ENCODE measurements at places on chromosomes 13 and 19.

- DNase-seq, result no peak
Measured at GRCh38 chr13:26348966-26349365, 95.0 kb downstream of the CDK8 start.

GRCh38 chr19:8324186-8325050 lies 3.1 kb downstream of the RPS28 start:
- DNase-seq, result no peak

DNA sequence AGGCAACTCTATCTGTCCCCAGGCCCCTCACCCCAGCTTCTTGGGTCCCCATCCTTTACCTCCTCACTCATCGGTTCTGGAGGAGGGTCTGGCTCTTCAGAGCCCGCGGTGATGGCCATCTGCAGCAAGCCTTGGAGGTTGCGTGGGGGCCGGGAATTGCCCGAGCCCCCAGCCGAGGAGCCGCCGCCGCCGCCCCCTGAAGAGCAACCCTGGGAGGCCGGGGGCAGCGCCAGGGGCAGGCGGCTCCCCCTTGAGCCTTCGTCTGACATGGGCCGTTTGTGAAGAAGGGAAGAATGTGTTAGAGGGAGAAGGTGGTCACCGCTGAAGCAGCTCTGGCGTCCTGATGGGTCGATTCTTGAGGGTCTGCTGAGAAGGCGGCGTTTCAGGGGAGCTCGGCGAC lies 570 bp downstream of the HSPBP1 start:
- DNase-seq, result no peak

DNA sequence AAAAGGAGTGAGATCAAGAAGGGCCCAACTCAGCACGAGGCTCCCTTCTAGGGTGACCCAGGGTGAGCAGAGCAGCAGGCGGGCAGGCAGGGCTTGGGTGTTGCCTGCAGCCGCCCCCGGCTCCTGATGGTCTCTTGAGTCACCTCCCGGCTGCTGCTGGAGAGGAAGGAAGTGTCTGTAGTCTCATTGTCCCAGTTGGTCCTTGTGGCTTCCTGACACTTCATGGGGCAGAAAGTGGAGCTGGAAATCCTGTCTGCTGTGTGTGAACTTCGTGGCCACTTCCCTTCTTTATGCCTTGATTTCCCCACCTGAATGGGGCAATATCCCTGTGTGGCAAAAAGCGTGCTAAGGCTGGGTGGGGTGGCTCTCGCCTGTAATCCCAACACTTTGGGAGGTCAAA lies 2.5 kb downstream of the MAP1S start:
- peak; percentile 33 for DNase-seq

DNA sequence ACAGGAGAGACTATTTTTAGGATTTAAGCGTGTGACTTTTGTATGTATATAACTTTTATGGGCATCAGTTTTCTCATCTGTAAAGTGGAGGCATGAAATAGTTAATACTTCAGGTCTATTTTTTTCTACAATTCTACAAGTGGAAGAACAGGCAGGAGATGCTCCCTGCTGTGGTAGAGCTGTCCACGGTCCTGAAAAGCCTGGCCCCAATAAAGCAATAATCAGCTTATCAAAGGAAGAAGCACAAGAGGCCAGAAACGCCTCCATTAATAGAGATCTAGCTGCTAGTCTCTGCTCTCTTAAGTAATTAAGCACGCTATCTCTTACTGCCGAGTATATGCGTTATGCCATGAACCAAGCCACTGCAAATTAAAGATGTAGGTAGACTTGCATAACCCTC lies 28.0 kb upstream of the WASF3 start:
- DNase-seq, result no peak

- DNase-seq, result no peak
Measured at GRCh38 chr19:46441866-46442265, 13.1 kb upstream of the PNMA8C start.
